ENCODE measurements at places on chromosomes 12 and 14.

- peak; percentile 67 for DNase-seq
Observed at GRCh38 chr12:131783915-131784541, 44.2 kb upstream of the MMP17 start.

GRCh38 chr14:51674294-51675002 is 22.7 kb downstream of the FRMD6 start:
- no peak for DNase-seq

- DNase-seq = no peak
Observed at GRCh38 chr12:79658221-79658620, 32.5 kb downstream of the PAWR start.

DNA sequence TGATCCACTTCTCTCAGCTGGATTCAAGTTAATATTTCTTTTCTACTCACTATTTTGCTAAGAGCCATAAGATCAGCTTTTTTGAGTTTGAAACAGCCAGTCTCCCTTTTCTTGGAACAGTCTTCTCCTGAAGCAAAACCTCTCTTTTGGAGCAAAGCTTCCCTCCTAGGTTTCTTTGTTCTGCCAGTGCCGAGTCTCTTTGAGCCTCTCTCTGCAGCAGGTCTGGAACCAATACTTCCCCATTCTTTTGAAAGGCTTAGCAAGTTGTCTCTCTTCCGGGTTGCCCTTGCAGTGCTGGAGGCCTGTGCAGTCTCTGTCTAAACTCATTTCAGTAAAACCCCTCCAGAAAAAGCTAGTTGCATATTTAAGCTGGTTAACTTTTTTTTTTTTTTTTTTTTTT is 454.8 kb downstream of the NOVA1 start:
- no peak for DNase-seq

- no peak for DNase-seq
Observed at GRCh38 chr12:108235197-108235984, 103.7 kb downstream of the CMKLR1 start.

GRCh38 chr14:36241183-36241582 is 64.7 kb upstream of the PTCSC3 start:
- no peak for DNase-seq

GRCh38 chr14:95463171-95463901 is 53.1 kb downstream of the SYNE3 start:
- DNase-seq = no peak

Measured in HS-5 (cell line).